ENCODE measurements at places on chromosomes 13 and 19.

GRCh38 chr13:29878101-29878500 is 27.7 kb upstream of the UBL3 start:
- no peak for DNase-seq

GRCh38 chr13:36125841-36126240 is 5.3 kb downstream of the DCLK1 start:
- DNase-seq, result no peak

GRCh38 chr19:55484593-55485438 is at the start of gene NAT14:
Gene NAT14, plus strand, starts transcription at chr19:55485188. Its CDS starts 521 bp downstream, at chr19:55485709.
- DNase-seq, result peak; percentile 87

DNA sequence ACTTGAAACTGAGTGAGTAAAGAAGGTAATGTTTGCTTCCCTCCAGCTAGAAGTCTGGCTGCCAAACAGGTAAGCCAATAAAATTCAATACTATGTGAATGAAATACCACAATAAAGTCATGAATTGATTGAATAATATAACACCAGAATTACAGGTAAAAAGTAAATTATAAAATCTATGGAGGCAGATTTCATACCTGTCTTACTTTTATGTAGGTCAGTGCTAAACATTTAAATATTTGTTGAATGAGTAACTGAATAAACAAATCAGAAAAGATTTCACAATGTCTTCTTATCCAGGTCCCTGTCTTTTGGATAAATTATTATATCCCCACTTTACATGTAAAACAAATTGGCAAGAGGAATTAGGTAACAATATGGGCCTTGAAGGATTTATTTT is 62.7 kb downstream of the MICU2 start:
- no peak for DNase-seq

DNA sequence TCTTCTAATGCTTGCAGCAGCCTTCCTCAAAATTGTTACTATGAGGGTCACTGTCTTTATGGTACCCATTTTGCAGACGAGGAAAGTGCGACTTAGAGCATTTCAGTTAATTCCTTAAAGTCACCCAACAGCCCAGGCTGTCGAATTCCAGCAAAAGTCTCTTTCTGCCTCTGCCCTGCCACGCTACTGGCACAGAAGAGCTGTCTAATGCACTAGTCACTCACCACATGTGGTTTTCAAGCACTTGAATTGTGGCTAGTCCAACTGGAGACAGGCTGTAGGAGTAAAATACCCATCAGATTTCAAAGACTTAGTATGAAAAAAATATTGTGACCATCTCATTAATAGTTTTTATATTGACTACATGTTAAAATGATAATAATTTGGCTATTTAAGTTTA is 1.7 kb downstream of the FPR1 start:
- DNase-seq, result peak; percentile 60

DNA sequence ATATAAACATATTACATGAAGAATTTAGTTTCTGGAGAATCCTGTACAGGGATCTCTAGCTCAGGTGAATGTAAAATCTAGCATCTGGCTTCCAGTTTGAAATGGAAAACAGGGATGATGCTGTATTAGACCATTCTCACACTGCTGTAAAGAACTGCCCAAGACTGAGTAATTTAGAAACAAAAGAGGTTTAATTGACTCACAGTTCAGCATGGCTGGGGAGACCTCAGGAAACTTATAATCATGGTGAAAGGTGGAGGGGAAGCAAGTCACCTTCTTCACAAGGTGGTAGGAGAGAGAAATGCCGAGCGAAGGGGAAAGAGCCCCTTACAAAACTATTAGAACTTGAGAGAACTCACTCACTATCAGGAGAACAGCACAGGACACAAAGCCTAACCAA is 17.0 kb upstream of the N4BP2L2 start:
- DNase-seq, result no peak

- DNase-seq, result peak; percentile 69
Measured at GRCh38 chr13:29162638-29163235, 342.6 kb downstream of the MTUS2 start.

DNA sequence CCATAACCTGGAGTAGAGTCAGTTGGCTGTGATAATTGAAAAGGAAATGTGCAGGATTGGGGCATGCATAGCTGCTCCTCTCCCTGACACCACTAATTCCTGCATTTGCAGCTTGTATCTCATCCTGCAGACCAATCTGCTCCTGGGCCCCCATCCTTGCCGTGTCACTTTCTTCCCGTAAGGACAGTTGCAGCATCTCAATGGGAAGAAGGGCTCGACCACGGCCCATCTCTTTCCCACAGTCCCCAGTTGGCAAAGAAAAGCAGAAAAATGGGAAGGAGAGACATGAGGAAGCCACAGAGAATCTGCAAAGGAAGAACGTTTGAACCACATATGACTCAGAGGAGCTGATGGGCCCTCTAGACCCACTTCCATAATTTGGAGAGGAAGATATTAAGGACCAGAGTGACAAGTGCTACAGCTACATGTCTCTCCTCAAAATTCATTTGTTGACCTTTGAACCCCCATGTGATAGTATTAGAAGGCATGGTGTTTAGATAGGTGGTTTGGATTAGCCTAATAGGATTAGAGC is 1.8 kb upstream of the SIGLEC12 start:
- DNase-seq, result no peak

GRCh38 chr19:16044746-16045145 is 31.5 kb upstream of the TPM4 start:
- DNase-seq, result no peak

GRCh38 chr19:17153996-17154395 is 61.2 kb upstream of the USE1 start:
- no peak for DNase-seq

GRCh38 chr19:7916103-7916954 is 1.7 kb downstream of the TGFBR3L start:
- DNase-seq, result peak; percentile 56

DNA sequence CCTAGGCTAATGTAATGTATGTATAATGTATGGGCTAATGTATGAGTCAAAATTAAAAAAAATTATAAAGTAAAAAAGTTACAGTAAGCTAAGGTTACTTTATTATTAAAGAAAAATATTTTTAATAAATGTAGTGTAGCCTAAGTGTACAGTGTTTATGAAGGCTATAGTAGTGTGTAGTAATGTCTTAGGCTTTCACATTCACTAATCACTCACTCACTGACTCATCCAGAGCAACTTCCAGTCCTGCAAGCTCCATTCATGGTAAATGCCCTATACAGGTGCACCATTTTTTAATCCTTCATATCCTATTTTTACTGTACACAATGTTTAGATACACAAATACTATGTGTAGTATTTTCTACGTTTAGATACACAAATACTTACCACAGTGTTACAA is 1.8 kb upstream of the TMEM272 start:
- DNase-seq, result no peak

GRCh38 chr19:4140237-4140711 is 13.2 kb upstream of the CREB3L3 start:
- DNase-seq, result peak; percentile 90

- DNase-seq, result peak; percentile 35
Measured at GRCh38 chr13:31234729-31235128, 35.0 kb downstream of the B3GLCT start.

GRCh38 chr13:43918636-43919035 is 38.9 kb downstream of the LACC1 start:
- DNase-seq, result no peak

GRCh38 chr19:12834976-12835757 is 788 bp upstream of the RTBDN start:
- peak; percentile 48 for DNase-seq

DNA sequence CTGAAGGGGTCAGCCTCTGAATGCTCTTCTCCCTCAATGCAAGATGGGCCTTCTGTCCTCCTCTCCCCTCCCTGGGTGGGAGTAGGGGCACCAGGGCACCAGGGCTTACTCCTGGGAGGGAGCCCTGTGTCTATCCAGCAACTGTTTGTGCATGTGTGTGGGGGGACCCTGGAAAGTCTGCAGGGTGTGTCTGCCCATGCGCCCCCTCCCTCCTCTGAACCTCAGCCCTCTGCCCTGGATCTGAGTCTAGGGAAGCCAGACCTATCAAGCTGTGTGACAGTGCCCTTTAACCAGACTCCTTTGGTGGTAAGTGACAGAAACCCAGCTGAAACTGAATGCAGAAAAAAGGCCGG is 213.3 kb upstream of the ZNF536 start:
- DNase-seq, result no peak

GRCh38 chr13:39859898-39860297 is 204.4 kb downstream of the COG6 start:
- DNase-seq, result no peak

GRCh38 chr13:76885203-76886004 is 801 bp downstream of the KCTD12 start:
- DNase-seq, result peak; percentile 70

DNA sequence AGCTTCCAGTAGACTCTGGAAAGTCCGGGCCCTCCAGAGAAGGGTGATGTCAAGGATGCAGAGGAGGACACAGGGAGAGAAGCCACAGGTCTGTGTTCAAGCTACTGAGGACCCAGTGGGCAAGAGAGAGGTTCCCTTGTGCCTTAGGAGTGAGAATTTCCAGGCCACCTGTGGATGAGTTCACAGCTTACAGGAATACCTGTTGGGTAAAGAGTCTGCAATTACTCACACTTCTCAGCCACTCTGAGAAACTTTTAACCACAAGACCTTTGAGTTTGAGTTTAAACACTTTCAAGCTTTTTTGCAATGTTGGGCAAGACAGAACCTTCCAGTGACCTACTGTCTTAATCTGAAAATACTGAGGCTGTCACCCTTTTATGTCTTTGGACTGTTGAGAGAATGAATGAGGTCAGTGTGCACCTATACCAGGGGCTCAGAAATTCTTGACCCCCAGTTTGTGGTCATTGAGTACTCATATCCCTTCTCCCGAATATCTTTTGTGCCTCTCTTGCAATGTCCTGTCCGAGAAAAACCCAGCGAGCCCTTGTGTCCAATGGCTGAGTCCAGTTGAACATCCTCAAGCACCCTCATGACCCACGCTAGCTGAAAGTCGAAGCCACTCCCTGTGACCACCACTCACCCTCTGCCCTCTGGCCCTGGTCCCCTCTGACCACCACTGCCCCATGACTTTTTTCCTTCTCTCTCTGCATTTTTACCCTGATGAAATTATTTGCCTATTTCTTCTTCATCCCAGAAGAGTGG is 368.5 kb upstream of the ZNF507 start:
- no peak for DNase-seq

GRCh38 chr19:47357788-47358680 is 8.9 kb downstream of the DHX34 start:
- DNase-seq, result no peak

DNA sequence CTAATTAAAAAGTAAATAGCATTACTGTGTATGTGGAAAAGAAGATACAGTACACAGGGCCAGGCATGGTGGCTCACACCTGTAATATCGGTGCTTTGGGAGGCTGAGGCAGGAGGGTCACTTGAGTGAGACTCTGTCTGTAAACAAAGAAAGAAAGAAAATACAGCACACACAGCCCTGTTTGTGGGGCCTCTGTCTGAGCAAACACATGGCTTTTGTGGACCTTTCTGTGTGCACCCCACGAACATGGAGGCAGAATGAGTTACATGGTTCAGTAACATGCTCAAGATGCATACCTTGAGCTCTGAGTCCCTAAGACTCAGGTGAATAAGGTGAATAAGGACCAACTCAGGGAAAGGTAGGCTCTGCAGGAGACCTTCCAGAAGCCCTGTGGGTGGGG is 20.0 kb upstream of the AMER2 start:
- DNase-seq, result no peak

DNA sequence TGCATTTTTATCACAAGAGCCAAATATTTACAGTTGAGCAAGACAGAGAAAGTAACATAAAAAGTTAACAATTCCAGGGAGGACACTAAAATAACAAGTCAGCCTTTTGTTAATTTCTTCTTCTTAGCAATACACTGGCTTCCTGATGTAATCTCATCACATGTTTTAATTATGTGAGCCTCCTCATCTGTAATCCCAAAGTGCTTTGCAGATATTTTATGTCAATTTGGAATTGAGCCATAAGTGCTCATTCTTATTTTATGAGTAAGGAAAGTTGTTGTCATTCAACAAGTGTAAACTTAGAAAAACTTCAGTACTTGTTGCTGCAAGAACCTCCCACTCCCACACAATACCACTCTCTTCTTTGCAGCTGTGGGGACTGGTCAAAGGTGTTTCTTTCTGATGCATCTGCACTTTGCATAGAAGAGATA is 223.6 kb downstream of the GPC6 start:
- peak; percentile 39 for DNase-seq

GRCh38 chr13:37791699-37792098 is 77.9 kb downstream of the TRPC4 start:
- peak; percentile 56 for DNase-seq

DNA sequence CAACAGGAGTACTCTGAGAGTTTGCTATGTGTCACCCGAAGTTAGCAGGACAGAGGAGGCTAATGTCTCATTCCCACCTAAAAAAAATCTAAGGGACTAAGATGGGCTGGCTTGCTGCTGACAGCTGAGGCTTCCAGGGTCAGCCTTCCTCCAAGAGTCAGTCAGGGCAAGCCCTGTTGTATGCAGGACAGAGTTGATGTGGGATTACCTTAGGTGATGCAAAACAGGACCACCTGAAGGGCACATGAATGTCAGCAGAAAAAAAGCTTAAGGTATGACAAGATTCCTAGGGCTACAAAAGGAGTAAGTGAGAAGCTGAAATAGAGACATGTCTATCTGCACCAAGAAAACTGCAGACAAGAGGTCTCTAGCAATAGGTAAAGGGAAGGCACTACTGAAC is 151.5 kb downstream of the NHLRC3 start:
- no peak for DNase-seq

GRCh38 chr13:42394711-42395085 is 122.7 kb downstream of the AKAP11 start:
- no peak for DNase-seq

- no peak for DNase-seq
Measured at GRCh38 chr19:14972676-14973075, 7.0 kb downstream of the SLC1A6 start.

GRCh38 chr19:57946316-57946715 is 1.2 kb downstream of the ZNF256 start:
- DNase-seq, result no peak

- DNase-seq, result no peak
Measured at GRCh38 chr19:43538922-43539321, 5.9 kb downstream of the ZNF575 start.

- DNase-seq, result no peak
Measured at GRCh38 chr19:42594617-42595489, at the start of gene CEACAM8. Gene CEACAM8, minus strand, starts transcription at chr19:42594924. Its CDS starts 96 bp downstream, at chr19:42594828.

DNA sequence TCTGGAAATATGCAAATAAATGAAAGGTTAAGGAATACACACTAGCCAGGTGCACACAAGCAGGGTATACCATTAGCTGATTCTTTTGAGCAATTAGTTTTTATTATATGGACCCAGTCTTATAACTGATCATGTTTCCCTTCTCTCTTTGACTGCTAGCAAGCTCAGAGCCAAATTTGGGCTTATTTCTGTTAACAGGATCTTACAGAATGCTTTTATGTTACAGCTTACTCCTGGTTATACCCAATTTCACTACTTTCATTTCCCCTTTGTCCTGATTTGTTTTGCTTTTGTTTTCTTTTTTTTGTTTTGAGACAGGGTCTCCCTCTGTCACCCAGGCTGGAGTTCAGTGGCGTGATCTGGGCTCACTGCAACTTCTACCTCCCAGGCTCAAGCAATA is 12.9 kb upstream of the TPT1 start:
- no peak for DNase-seq
